Activated CD4-positive, alpha-beta T cell treated with anti-CD3 and anti-CD28 coated beads, Interleukin-2, Interleukin-4, amounts not matched to agents 100 ng/mL and 50 ng/mL, durations not matched to agents 16 hours and 8 hours (primary cell): ENCODE measurements at places on chromosomes 1 and 21.

- peak; percentile 91 for DNase-seq
Measured at GRCh38 chr21:31509194-31510017, 150.1 kb upstream of the SOD1 start.

GRCh38 chr1:228987286-228987685 lies 252.0 kb downstream of the RHOU start:
- DNase-seq: no peak

DNA sequence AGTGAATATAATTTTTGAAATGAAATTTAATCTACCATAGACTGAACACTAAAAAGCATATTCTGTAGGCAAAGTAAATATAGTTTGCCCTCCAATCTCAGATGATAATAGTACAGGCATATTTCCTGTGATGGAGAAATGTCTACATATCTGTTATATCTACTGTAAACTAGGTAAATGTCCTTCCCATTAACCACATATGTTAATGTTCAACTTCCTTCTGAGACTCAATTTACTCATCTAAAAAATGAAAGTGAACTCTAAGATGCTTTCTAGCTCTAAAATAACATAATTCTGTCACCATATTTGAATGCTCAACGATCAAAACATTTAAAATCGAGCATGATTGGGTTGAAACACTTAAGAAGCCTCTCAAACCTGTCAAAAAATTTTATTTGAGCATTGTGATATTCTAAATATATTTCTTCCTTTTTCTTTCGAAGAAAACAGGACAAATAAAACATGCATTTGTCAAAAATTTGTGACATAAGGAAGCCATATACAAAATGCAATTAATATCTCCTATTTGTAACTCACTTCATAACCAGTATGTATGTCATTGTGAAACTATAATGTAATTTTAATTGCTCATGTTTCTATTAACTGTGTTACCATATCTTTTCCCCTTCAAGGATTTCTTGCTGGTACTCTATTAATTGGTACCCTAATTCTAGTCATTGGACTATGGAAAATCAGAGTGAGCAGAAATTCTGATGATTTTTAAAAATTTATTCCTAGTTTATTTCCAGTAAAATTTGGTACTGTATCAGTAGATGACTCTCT lies 34.2 kb downstream of the CD55 start:
- DNase-seq: no peak

DNA sequence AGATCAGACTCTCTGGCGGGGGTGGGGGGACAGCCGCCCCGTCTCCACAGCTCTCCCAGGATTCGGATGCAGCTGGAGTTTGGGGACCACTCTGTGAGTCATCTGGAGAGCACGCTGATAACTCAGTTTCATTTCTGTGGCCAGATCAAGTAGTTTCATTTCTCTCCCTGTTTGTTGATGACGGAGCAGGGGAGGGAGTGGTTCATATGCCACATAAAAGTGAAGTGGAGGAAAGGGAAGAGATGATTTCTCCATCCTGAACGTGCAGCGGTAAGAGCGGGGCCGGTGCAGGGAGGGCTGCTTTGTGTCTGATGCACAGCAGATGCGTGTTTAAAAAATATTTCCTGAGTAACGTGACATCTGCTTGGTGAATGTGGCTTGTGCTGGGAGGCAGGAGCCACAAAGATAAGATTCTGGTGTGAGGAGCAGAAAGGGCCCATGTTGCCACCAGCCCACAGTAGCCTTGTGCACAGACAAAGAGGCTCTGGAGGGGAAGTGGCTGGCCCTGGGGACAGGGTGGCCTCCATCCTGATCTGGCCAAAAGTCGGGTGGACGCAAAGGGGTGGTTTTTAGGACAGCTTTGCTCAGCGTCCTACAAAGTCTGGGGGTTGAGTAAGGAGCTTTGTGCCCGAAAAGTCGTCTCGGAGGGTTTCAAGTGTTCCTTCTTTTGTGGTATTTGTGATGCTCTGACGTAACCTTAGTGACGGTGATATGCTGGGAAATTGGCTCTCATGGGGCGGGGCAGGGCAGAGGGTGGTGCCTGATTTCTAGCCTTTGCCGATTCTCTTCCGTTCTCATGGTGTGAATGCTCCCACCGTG lies at the start of gene MX2:
MX2 (plus strand) TSS at position 242 of the 819 bp plus-strand sequence. CDS start 14,880 bp downstream, outside the sequence.
- DNase-seq: peak; percentile 75

GRCh38 chr21:33731447-33731846 lies 89.1 kb downstream of the ITSN1 start:
- no peak for DNase-seq

DNA sequence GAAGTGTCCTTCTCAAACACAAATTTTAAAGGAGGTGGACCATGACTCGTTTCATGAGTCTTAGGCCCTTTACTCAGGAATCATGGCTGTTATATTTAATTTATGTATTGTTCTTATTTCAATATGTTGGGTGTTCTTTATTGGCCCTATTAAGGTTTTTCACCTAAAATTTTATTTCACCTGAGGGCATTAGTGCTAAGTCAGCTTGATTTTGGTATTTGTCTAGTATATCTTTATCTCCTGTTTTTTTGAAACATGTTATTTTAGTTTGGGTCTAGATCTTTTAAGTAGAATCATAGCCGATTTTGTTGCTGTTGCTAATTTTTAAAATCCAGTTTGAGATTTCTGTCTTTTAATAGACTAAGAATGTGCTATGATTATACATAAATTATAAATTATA lies 430.4 kb downstream of the RPS6KC1 start:
- DNase-seq: no peak

GRCh38 chr21:28522014-28522799 lies 470.5 kb downstream of the LTN1 start:
- peak; percentile 11 for DNase-seq

GRCh38 chr1:32234792-32235191 lies 12.2 kb upstream of the FAM167B start:
- no peak for DNase-seq

DNA sequence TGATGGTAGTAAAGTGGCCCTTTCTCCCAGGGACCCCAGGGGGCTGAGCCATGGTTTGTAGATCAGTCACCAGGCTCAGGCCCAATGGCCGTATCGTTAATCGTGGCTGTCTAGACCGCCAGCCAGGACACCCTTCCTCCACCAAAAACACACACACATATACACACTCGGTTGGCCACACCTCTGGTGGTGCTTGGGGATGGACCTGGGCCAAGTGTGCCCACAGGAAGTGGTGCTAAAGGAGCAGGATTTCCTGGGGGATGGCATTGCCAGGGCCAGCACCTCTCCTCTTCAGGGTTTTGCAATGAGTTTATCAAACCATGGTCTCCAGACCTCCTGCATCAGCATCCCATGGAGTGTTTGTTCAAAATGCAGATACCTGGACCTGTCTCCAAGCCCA lies 36.2 kb downstream of the CITED4 start:
- DNase-seq: no peak

DNA sequence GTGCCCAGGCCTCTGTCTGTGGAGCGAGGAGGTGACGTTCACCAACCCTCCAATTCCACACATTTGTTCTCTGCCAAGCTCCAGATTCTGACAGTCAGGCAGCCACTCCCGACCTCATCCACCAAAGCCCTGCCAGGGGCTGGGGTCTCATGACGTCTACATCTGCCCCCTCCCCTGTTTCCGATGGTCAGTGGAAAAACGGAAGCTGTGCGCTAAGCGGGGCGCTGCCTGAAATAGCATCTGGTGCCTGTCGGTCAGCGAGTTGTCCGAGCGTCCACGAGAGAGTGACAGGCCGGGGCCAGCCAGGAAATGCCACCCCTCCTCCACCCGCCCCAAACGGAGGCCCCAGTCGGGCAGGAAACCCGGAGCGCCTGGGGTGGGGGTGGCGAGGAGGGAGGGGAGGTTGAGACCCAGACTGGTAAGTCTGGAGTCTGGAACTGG lies 3.2 kb upstream of the TAL1 start:
- DNase-seq: no peak

DNA sequence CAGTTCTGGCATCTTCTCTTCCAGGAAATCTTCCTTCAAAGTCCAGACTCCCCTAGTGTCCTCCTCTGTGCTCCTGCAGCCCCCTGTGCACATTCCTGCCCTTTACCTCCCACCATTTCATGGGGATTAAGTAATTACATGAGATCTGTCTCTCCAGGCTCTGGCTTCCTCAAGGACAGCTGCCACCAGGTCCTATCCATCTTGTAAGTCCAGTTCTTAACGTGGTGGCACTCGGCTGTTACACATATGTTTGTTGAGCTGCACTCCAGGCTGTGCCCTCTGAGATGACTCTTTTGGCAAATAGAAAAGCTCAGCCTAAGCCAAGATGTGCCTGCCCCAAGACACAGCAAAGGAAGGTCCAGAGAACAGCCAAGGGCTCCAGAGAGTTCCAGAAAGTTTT lies 57.4 kb upstream of the CAMK1G start:
- DNase-seq: no peak

- no peak for DNase-seq
Measured at GRCh38 chr1:209647156-209647555, 5.1 kb downstream of the LAMB3 start.

DNA sequence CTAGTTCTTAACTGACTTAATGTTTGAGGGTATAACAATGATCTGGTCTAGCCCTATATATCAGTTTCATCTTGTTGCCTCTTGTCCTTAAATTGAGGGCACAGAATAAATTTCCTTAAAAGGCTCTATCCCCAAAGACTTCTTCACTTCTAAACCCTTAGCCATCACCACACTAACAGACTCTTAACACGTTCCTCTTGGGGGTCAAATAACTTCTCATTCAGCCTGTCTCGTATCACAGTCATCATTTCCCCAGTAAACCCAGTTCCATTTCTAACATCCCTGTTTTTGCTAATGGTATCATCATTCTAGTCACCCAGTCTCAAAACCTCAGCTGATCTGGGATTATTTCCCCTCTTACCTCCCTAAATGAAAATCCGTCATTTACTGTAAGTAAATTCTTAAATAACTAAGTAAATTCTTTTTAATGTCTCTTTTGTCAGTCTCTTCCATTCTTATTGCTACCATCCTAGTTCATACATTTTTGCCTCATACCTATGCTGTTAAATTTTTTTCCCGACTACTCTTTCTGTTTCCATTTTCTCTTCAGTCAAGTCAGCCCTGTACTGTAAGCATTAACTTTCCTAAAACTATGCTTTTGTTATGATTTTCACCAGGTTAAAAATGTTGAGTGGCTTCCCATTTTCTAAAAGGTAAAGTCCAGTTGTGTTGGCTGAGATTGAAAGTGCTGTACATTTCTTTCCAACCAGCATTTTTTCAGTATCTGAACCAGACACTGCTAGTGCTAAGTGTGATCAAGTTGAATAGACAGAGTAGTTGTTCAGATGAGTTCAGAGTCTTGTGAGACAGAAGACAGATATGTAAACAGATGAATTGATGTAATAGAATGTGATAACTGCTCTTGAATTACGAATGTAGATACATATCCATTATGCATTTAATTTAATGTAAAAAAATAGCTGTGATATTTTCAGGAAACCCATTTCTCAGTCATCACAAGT lies 6.9 kb downstream of the CTTNBP2NL start:
- DNase-seq: no peak

GRCh38 chr1:78170859-78171258 lies 125.1 kb downstream of the GIPC2 start:
- no peak for DNase-seq

GRCh38 chr1:2378956-2379732 lies 12.2 kb downstream of the MORN1 start:
- no peak for DNase-seq

GRCh38 chr1:7103361-7103782 lies 318.1 kb downstream of the CAMTA1 start:
- DNase-seq: no peak

- no peak for DNase-seq
Measured at GRCh38 chr1:94345148-94345721, 73.0 kb upstream of the ABCD3 start.

- DNase-seq: peak; percentile 49
Measured at GRCh38 chr1:55257958-55258357, 42.8 kb upstream of the USP24 start.

GRCh38 chr21:26736449-26736848 lies 108.8 kb downstream of the ADAMTS1 start:
- DNase-seq: no peak

GRCh38 chr1:214844319-214844718 lies 238.2 kb upstream of the KCNK2 start:
- no peak for DNase-seq

DNA sequence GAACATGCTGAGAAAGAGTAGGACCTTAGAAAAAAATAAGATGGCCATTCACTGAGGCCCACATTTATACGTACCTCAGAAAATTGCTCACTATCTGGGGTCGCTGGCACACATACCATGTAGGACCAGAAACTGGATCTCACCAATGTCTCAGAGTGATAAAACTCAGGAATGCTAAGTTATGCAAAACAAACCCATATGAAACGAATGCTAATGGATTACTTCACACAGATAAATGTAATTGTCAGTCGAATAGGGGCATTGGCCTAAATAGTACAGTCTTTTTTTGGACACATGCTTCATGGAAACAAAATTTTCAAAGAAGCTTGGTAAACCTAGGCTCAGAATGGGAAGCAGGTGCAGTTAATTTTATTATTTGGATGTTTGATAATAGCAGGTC lies 32.6 kb upstream of the RGS2 start:
- no peak for DNase-seq

DNA sequence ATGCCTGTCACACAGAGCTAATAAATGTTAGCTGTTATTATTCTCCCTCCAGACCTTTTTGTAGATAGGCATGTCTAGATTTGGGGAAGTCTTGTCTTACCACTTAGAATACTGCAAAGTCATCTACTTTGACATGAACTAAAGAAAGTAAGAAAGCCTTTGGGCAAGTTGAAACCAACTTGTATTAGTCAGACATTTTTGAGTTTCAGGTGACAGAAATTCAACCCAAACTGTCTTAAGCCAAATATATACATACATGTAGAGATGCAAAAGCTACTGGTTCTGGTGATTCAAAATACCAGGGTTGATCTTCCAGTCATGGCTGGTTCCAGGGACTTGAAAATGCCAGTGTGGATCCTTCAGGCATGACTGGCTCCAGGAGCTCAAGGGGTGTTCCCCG lies 276.8 kb upstream of the TMEM51 start:
- no peak for DNase-seq

- DNase-seq: no peak
Measured at GRCh38 chr1:119688810-119689209, 22.9 kb upstream of the PHGDH start.

GRCh38 chr1:8344893-8345507 lies 27.1 kb downstream of the SLC45A1 start:
- no peak for DNase-seq

- no peak for DNase-seq
Measured at GRCh38 chr1:202593845-202594244, 116.4 kb downstream of the SYT2 start.

DNA sequence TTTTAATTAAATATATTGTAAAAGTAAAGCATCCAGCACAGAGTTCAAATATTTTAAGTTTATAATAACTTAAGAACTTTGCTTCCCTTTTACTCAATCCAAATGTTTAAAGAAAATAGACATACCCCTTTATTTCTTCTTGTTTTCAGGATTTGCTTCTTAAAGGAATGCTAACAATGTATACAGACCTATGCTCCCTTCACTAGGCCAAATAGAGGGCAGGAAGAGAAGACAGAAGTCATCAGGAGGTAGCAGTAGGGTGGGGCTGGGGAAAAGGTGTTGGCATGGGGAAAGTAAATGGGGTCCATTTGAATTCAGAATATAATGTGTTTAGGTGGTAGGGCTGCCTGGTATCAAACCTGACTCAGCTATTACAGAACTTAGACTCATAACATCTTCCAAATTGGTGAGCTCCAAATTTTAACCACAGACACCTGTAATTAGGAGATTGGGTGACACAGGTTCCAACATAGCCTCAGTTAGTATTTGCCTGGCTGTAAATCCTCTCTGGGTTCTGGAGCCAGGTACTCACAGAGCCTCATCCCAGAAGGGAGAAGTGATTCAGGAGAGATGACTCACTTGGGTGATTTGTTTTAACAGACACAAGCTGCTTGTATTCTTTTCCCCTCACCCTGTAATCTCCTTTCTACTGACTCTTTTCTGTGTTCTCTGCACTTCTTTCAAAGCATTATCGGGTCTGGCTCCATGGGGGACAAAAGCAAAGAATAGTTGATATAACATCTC lies 60.1 kb upstream of the DUSP10 start:
- no peak for DNase-seq
